Hindlimb muscle (tissue), 1 donor: ENCODE measurements at places on chromosomes 3 and 15. TPM values are rescaled to one million over a fixed set of nuclear protein-coding genes. Genes with fewer than 3 reads are reported as not detected.
A peak's percentile ranks its signal among the peaks of the same experiment; 100 is the strongest.

The TMCO5A gene
- not detected for polyA plus RNA-seq

DNA sequence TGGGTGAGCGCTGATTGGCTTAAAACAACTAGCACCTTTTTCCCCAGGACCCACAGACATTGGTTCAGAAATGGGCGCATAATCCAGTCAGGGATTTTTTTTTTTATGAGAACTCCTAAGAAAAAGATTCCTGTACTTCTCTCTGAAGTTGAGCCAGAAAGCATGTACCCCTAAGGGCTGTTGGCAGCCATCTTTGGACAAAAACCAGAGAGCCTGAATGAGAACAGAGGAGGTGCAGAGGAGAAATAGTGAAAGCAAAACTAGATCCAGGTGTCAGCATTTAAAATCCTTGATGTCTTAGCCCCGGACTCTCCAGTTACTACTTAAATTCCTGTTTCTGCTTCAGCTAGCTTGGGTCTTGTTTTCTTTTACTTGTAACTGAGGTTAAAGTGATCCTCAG is 1.9 kb upstream of the SLC27A2 start:
- no peak for DNase-seq

DNA sequence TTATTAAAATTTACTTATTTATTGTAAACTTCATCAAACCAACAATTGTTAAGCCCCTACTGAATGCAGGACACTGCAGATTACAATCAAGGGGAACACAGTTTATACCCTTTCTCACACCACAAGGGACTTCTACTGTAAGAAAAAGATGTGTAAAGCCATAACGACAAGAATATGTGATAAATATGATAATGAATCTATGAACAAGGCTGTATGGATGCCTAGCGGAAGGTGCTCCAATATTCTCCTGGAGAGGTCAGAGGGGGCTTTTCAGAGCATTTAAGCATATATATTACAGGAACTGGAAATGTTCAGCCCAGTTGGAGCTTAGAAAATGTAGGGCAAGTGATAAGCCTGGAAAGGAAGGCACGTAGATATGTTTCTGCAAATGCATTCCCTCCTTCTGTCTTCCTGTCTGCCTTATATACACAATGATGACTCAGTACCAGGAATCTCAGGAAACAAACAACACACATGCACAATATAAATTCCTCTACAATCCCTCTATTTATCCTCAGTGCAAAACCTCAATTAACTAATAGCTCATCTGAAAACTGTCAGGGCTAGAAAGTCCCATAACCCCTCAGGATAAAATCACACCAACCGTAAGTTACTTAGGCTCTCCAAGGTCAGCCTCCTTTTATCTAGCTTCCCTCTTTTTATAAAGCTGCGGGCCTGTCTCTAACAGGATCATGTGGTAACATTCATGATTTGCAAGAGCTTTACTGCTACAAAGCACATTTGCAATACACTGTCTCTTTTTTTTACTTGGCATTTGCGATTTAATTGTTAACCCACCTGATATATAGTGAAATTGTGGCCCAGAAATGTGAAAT is 393.1 kb downstream of the LPP start:
- DNase-seq = no peak

DNA sequence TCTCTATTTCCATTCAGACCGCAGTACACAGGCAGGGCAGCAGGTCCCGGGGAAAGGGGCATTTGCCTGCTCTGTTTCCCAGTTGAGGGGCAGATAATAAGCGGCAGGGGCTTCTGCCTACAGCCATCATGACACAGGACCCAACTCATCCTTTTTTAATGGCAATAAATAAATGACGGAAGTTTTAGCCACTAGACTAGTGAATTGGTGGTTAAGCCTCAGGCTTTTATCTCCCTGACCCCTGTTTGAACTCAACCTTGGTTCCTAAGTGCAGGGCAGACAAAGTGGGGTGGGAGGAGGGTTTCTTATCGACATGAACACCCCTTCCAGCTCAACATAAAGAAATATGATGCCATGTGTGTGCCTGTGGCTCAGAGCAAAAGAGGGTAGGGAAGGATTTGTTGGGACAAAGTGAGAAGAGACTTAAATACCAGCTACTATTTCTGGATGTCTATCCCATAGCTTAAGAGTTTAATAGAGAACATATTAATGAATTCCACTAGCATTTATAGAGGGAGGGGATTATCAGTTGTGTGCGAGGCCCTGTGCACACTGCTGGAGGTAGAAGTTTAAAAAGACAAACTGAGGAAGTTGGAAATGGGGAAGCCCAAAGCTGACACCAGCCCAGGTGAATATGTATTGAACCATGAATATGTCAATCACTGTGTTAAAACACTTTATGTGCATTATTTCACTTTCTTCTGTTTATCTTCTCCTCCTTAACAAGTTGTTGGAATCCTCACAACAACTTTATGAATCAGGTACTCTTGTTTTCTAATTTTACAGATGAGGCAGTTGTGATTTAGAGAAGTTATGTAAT is 939.4 kb downstream of the MCTP2 start:
- no peak for DNase-seq

GRCh38 chr3:152109038-152109437 is 159.7 kb upstream of the MBNL1 start:
- DNase-seq = no peak

The CLPX gene
- polyA plus RNA-seq = 43.9 TPM

- DNase-seq = peak; percentile 29
These were observed 829 bp downstream of the DCP1A start for GRCh38 chr3:53346514-53346913.

The ZNF501 gene
- 5.2 TPM for polyA plus RNA-seq

- DNase-seq = no peak
These were observed 398.9 kb downstream of the LSAMP start for GRCh38 chr3:116046350-116046749.

The COLQ gene
- polyA plus RNA-seq = 17.8 TPM

DNA sequence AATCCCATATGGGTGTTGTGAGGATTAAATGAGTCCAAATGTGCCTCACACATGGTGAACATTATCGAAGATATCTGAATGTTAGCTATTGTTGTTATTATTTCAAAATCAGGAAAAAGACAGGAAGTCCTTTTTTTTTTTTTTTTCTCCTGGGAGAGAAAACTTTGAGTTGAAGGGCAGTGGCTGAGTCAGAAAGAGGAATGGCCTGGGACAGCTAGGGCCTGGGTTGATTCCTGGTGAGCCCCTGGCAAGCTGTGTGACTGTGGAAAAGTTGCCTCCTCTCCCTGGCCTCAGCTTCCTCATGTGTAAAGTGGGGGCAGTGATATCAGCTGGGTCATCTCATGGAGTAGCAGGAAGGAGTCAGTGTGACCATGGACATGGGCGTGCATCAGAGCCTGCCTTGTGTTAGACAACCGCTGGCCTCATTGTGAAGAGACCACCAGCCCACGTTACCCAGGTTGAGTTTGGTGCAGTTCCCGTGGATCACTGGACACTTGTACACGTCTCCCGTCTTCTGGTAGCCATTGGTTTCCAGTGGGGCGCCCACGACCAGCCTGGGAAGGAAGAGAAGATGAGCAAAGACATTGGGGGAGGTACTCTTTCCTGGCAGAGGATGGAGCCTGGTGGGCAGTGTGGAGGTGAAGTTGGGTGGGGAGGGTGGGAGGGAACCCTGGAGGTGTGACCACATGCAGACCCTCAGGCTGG is 63.1 kb downstream of the ITGA11 start:
- DNase-seq = no peak

The LRRC31 gene
- not detected for polyA plus RNA-seq

The MEGF11 gene
- 0.26 TPM for polyA plus RNA-seq

- DNase-seq = no peak
These were observed 34.3 kb downstream of the INTS14 start for GRCh38 chr15:65576664-65577063.

The CCR4 gene
- 0.08 TPM for polyA plus RNA-seq

GRCh38 chr3:187112934-187113793 is 26.1 kb downstream of the RPL39L start:
- peak; percentile 11 for DNase-seq

The UBAP1L gene
- 6.4 TPM for polyA plus RNA-seq

DNA sequence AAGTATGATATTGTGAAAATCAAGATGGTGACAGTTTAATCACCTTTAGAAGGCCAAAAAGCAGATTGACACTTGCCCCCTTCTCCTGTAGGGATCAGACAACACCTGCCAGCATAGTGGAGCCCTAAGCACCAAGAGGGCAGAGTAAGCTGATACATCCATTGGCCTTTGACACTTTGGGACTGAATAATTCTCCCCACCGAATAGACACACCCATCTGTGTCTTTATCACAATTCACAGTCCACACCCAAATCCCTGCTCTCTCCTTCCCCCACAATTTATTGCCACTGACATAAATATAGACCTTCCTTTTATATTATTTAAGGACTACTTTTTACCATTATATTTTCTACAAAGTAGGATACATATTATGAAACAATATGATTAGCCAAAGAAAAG is 3.1 kb upstream of the WDR49 start:
- no peak for DNase-seq

DNA sequence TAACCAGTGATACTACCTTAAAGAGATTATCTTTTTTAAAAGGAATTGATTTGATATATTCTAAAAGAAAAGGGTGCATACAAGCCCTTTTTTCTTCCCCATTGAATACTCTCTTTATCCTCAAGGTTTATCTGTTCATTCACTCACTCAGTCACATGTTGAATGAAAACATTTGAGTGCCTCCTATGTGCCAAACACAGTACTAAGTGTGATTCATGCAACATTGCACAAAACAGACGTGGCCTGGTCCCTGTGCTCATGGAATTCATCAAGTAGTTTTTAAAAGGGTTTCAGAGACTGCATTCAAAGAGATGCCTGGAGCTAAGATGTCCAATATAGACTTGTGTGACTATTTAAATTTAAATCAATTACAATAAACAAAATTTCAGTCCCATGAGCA is 462.2 kb upstream of the MDFIC2 start:
- DNase-seq = no peak

GRCh38 chr3:42036483-42036823 is 54.7 kb upstream of the TRAK1 start:
- DNase-seq = peak; percentile 71

The HDAC11 gene
- 19.2 TPM for polyA plus RNA-seq

GRCh38 chr15:89113296-89114024 is 25.2 kb downstream of the ABHD2 start:
- DNase-seq = no peak
